ENCODE measurements at places on chromosomes 1 and 21.

GRCh38 chr1:21775985-21776562, 6.9 kb downstream of the USP48 start:
- DNase-seq: no peak

DNA sequence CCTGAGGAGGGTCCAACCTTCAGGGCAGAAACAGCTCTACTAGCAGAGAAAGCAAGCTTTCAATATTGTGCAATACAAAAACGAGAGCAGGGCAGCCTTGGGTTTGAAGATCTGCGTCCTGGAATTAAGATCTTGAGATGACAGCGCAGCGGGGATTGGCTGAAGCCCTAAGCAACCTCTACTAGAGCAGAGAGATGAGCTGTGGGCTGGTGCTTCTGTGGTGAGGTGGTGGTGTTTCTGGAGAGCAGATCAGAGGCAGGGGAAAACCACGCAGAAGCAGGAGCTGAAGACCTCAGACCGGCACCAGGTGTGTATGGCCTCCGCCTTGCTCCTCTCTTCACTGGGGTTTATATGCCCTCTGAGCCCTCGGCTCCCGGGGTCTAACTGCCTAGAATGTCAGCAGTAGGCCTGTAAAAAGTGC, 12.5 kb downstream of the TRAF3IP3 start:
- DNase-seq: no peak

GRCh38 chr1:181104790-181105133, 16.3 kb downstream of the IER5 start:
- DNase-seq: no peak

- peak; percentile 50 for DNase-seq
Observed at GRCh38 chr21:45552696-45553391, 10.6 kb upstream of the SLC19A1 start.

Measured in aorta (tissue), 5 donors.